Activated CD8-positive, alpha-beta memory T cell treated with anti-CD3 and anti-CD28 coated beads for 1 hour (primary cell): ENCODE measurements at places on chromosomes 13 and 19.

- DNase-seq: peak; percentile 20
These were observed 478 bp downstream of the LMO7 start for GRCh38 chr13:75636436-75637180.

DNA sequence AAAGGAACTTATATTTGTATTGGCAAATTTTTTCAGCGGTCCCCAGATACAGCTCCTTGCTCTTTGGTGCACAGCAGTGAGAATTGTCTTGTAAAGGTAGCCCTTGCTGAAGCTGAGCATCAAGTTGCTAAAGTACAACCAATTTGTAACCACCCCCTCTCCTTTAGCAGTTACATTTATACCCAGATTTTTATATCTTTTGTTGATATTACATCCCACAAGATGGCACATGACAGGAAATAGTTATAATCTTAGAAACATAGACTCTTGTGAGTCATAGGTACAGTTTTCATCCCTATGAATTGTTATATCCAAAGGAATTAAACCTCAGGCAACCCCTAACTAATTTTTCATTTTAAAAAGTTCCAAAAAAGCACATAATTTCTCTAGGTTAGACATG is 523.0 kb upstream of the SLITRK1 start:
- no peak for DNase-seq

GRCh38 chr13:110471833-110472162 is 89.7 kb downstream of the RAB20 start:
- no peak for DNase-seq

- no peak for DNase-seq
These were observed 333.9 kb downstream of the NALCN start for GRCh38 chr13:101082441-101082840.

DNA sequence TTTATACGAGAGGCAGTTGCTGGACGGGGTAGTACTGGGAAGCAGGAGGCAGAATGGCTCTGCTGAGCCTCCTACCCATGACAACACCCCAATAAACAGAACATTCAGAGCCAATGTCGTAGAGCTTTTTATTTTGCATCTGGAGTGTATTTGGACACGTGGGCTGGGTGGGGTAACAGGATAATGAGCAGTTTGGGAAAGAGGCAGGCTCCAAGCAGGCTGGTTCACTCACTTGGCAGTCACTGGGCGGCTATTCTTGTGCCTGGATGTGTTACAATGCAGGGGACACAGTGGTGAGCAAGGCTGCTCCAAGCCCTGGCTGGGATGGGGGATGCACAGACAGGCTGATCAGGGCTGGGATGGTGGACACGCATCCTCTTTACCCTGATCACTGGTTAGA is 9.5 kb downstream of the ACTMAP start:
- DNase-seq: no peak
